ENCODE measurements at places on chromosomes 12 and 14.
A peak's percentile ranks its signal among the peaks of the same experiment; 100 is the strongest.

- no peak for DNase-seq
These were observed 311.9 kb downstream of the DUSP6 start for GRCh38 chr12:89040146-89040964.

- no peak for DNase-seq
These were observed 82.4 kb downstream of the PIK3C2G start for GRCh38 chr12:18343708-18344107.

- no peak for DNase-seq
These were observed 466.6 kb downstream of the EGLN3 start for GRCh38 chr14:33484264-33484663.

DNA sequence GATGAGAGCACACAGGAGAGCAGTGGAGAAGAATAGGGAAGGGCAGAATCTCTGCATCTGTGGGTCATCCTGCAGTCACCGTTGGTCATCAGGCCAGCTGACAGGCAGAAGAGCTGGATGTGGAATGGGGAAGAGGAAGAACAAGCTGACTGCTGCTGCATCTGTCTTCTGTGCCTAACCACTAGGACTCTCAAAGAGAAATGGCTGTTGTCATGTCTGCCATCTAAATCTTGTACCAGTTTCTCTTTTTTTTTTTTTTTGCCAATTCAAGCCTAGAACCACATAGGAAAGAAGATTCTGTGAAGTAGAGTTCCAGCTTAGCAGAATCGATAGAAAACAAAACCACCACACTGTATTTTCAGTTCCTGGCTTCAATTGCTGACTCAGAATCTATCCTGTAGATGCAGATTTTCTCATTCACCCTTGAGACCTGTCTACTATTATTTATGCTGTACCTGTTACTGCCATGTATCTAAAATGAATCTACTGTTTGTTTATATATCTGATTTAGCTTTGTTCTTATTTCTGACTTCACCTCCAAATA is 421.9 kb upstream of the PRICKLE1 start:
- no peak for DNase-seq

DNA sequence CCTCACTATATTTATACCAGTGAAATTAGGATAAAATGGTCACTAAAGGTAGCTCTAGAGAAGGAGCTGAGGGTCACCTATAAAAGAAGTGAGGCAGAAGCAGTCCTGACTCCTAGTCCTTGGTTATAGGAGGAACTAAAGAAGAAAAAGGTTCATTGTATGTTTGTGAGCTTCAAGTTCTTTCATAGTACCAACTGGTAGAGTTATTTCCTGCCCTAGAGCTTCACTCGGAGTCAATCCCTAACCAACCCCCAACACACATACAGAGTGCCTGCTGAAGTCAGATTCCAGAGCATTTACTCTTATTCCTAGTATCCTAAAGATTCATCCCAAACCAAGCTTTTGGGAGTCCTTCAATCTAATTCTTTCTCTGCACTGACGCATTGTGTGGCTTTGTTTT is 29.3 kb upstream of the FRMD6 start:
- DNase-seq, result no peak

DNA sequence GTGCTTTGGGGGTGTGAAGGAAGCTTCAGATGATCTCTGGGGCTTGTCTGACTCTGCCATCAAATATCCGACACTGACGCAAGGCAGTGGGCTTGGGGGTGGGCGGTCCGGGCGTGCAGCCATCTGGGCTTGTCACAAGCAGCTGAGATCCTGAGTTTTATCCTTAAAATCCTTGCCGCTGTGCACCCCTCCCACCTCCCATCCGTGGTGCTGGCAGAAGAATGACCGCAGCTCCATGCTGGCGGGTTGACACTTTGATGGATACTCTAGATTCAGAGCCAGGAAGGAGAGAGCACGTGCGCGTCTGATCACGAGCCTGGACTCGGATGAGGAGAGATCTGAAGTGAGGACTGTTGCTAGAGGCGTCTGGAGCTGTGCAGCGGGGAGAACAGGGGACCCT is 3.0 kb downstream of the ZFYVE21 start:
- DNase-seq, result no peak

DNA sequence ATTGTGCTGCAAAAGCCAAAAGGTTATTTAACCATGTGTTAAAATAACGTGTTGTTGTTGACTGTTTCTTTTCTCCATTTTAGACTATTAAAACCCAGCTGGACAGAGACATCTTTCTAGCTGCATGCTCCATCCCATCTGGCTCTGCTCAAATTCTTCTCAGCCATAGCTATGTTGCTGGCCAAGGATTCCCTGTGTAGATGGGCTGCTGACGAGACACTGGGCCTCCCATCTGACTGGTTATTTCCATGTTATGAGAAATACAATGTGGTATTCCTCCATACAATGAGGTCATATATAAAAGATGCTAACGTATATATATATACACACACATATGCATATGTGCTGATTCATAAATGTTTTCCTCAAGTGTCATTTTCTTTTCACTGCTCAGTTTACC is 30.1 kb downstream of the MED13L start:
- DNase-seq, result no peak

DNA sequence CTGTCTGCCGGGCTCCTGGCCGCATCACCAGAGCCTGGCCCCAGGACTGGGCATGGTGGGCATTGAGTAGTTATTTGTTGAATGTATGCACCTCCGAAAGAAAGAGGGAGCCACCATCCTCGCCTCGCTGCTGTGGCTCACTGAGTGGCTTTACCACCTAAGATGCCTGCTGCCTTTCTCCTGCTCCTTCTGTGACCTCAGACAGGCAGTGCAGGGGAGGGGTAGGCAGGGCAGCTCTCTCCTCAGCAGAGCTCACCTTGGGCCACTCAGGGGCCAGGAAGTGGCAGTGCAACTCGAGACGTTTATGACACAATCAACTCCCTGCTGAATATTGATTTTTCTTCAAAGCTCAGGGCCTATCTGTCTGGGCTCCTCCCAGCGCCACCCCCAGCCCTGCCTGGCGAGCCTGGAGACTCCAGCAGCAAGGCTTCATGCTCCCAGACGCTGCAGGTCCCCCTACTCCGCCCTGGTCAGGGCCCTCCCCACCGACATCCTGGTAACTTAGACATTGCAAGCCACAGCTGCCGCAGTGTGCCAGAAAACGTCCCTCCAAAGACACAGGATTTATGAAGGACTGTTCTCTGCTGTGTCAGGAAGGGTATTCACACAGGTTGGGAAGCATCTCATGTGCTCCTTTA is 84.3 kb upstream of the DIO3 start:
- DNase-seq, result peak; percentile 94

GRCh38 chr14:63564318-63564717 is 21.1 kb upstream of the PPP2R5E start:
- DNase-seq, result no peak

- peak; percentile 27 for DNase-seq
These were observed 1.4 kb upstream of the BCAT1 start for GRCh38 chr12:24950231-24950834.

- no peak for DNase-seq
These were observed 15.3 kb downstream of the SNX6 start for GRCh38 chr14:34614638-34615037.

DNA sequence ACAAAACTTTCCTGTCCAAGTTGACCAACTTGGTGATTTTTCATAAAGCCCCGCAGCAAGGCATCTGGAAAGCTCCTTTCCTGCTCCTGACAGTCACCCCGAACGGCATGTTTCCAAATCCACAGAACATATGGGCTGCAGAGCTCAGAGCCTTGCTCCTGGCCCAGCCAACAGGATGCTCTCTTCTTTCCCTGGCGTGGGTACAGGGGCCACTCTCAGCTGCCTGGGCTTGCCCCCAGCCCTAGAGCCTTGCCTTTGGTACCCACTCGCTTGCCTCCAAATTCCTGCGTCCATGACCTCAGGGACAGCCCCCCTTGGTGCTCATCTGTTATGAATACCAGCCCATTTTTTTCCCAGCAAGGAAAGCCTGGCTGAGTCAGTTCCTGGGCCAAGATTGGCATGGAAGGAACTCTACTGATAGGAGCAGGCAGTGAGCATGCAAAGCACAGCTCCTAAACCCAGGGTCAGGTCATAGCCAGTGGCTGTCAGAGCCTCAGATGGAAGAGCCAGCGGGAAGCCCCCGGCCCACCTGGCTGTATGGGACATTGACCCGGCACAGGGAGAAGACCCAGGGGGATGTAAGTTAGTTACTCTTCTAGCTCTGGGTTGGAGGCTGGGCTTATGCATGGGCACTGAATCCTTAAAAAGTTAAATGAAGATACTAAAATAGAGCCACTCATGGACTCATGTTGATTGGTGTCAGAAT is 105.3 kb upstream of the RTL1 start:
- DNase-seq, result no peak

DNA sequence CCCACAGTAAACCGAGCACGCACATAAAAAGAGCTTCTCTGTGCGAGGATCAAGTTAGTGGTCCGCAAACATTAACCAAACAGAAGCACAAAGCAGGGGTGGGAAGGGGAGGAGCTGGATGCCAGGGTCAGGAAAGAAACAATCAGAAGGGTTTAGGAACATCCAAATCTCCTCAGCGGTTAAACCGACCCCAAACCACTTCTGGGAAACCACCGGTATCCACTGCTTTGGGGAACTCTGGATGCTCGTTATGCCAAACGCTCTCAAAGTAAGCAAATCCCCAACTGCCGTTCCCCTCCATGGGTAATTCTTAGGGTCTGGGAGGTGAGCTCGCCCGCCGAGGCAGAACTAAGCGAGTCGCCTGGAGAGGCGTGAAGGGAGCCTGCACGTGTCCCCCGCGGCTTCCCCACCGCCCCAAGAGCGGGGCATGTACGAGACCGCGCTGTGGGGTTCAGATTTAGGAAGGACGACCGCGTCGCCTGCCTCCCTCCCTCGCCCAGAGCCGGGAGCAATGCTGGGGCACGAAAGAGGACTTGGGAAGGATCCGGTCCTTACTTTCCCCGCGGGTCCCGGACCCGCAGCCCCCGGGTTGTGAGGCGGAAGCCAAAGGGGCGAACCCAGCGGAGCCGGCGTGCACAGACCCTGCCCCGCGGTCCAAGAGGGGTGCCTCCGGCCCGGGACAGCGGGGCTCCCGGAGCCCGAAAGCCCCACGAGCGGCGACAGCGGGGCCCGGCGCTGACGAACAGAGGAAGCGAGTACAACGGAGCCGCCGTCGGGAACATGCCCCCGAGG is 711 bp downstream of the SBNO1 start:
- peak; percentile 44 for DNase-seq

GRCh38 chr12:85363382-85364190 is 83.6 kb downstream of the ALX1 start:
- DNase-seq, result no peak

DNA sequence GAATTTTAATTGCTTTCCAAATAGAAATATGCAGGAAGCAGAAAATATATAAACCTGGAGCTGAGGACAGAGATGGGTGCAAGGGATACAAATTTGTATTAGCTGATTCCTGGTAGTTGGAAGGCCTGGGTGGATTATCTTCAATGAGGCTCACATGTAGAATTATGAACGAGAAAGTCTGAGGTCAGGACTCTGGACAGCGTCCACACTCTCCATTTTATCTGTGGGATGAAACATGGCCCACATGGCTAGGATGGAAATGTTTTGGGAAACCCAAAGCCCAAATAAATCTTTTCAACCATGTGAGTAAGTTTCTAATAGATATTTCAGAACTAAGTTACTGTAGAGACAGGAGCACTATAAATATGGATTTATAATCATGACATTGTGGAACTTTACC is 256.1 kb downstream of the APAF1 start:
- peak; percentile 3 for DNase-seq

DNA sequence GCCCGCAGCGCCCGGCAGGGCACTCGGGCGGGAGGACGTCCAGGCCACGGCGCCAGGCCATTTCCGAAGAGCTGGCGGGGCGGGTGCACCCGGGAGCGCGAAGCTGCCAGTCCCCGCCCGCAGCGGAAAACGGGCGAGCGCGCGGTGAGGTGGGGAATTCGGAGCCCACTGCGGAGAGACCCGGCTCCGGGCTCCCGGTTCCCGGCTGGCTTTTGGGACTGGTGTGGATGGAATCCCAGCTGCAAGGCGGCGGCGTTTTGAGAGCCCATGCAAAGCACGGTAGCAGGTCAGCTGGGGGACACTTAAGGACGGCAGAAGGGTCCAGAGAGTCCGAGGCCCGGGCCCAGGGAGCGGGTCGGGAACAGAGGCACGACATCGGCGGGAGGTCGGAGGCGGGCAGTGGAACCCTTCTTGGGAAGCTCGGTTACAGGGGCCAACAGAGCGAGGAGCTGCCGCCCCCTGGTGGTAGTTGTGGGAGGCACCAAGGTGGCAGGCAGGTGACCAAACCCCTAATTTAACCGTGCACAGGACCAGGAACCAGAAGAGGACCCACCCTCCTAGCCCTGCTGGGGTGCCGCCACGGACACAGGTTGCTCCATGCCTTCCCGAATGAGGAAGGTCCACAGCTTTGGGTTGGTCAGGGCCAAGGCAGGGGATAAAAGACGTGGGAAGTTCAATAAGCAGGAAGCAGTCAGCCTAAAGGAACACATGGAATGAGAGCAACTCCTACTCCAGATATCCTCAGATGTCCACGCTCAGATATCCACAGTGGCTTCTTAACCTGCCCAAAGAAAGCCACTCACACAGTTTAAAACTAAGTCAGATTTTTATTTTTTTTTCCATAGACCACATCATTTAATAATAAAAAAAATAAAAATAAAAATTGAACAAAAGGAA is 685 bp upstream of the CDH24 start:
- peak; percentile 95 for DNase-seq

DNA sequence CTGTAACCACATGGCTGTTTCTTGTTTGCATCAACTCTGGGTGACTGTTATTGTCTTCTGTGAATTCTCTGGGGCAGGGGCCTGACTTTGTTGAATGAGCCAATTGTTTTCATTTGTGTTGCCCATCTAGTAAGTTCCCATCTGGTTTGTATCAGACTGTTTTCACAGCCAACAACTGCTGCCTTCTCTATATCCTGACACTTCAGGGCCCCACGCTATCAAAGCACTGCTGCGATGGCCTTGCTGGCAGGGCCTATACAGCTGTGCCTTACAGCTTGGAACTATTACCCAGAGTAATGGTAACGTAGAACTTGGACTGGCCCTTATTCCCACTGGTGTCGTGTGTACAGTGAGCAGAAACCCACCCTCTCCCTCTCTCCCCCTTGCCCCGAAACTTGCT is 104.3 kb upstream of the DACT1 start:
- DNase-seq, result peak; percentile 3

DNA sequence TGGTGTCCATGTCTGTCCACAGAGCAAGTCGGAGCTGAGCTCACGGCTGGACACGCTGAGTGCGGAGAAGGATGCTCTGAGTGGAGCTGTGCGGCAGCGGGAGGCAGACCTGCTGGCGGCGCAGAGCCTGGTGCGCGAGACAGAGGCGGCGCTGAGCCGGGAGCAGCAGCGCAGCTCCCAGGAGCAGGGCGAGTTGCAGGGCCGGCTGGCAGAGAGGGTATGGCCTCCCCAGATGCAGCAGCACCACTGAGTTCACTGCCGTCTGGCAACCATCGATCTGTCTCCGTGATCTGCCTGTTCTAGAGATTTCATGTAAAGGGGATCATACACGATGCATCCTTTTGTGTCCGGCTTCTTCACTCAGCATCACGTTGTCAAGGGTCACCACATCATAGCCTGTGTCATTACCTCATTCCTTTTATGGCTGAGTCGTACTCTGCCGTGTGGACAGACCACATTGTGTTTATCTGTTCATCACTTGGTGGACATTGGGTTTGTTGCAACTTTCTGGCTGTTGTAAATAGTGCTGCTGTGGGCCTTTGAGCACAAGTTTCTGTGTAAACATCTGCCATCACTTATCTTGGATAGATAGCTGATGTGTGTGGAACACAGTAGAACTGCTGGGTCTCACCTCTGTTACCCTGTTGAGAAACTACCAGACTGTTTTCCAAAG is 21.9 kb downstream of the HIP1R start:
- no peak for DNase-seq

GRCh38 chr12:69985656-69986055 is 160.6 kb downstream of the MYRFL start:
- peak; percentile 57 for DNase-seq

All from mesendoderm (in vitro differentiated cells).